NCI-H774 (cell line): ENCODE measurements at places on chromosomes 2 and 18.

DNA sequence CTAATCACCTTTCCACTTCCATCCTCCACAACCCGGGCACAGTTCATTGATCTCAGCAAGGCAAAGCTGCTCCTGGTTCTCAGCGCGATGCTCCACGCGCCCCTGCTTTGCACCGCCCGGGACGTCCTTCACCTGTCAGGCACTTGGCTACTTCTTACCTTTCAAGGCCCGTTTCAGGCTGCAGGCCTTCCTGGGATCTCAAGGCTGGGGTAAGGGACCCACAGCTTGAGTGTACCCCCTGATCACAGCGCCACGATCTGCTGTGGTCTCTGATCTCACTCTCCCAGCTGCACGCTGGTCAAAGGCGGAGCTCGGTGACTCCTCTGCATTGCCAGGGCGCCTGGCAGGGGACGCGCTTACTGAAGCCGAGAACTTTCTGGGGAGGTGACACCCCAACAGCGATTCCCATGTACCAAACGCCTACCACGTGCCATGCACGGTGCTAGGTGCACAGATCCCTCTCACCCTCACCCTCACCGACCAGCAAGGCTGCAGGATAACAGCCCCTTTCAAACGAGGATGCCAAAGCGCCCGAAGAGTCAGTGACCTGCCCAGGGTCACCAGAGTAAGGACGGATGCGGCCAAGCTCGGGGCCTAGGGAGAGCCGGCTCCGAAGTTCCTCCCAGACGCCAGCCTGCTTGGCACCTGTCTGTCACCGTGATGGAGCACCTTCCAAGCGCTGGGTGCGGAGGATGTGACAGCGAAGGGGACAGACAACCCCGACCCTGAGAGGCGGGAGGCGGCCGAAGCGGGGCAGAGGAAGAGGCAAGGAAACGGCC lies 818 bp downstream of the ITGB1BP1 start:
- peak; percentile 41 for DNase-seq

- DNase-seq = no peak
These were observed 7.7 kb downstream of the IGFBP5 start for GRCh38 chr2:216687646-216688045.

DNA sequence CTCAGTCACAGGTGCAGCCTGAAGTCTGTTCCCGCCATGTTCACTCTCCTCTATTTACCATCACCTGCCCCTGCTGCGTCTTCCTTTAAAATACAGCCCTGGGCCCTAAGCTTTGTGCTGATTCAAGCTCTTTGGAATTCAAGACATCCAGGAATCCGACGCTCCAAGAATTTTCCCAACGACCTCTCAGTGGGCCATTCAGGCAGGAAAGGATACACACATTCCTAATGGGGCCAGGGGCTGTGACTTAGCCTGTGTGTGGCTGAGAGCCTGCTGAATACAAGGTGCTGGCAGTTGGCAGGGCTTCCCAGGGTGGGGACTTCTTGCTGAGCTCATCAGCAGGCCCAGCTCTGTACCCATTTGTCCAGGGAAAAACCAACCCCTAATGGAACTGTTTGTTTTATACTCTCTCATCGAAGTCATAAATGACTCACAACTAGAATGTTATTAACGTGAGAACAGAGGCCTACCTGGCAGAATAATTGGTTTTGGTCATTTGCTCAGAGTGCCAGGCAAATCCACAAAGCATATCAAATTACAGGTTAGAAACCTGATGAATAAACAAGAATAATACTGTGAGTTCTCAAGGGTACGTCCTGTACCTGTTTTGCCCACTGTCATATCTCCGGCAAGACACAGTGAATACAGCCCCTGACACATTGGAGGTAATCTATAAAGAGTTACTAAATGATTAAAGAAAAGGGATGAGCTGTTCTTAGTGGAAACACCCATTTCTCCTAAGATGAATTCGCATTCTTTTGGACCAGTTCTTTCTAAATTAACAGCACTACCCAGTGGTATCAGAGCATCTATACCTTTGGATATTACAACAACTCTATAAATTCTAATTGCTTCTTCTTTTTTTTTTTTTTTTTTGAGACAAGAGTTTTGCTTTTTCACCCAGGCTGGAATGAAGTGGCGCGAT lies 12.6 kb upstream of the KCMF1 start:
- DNase-seq = peak; percentile 75

GRCh38 chr2:196590286-196590685 lies 49.2 kb upstream of the CCDC150 start:
- DNase-seq = no peak

DNA sequence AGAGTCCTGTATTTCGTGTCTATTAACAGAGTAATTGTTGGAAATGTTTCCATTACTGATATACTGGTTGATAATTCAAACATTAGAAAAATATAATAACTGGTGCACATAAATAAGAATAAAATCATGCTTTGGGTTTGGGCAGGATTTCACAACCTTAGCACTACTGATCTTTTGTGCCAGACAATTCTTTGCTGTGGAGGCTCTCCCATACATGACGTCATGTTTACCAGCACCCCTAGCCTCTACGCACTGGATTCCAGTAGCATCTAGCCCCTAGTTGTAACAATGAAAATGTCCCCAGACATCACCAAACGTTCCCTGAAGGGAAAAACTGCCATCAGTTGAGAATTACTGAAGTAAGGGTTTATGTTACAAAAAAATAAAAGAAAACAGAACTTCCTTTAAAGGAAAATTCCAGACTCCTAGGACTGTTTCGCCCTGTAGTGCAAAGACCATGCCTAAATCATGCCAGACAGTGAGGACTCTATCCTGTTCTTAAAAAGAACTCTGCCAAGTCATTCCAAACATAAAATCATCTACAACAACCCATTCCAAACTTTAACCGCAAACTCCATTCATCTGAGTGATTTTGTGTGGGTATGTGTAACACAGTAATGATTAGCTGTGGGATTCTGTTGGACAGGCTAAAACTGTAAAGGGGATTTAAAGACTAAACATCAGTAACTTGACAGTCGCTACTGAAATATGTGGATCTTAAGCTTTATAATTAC lies 313.4 kb upstream of the CCDC68 start:
- no peak for DNase-seq

DNA sequence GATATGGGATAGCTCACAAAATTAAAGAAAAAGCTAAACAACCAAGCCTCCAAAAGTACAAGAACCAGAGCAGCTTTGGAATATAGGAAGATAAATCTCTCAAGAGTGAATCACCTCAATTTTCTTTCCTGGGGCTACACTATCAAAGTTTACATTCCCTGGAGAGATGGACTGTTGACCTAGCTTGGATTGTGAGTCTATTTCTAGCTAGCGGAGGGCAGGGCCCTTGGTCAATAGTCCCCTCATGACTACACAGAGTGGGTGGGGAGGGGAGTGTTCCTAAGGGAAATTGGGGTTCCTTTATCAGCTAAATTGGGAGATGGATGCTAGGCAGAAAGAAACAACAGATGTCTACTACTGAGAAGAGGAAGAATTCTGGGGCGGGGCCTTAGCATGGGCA lies 29.9 kb upstream of the EIF2AK3 start:
- DNase-seq = no peak

DNA sequence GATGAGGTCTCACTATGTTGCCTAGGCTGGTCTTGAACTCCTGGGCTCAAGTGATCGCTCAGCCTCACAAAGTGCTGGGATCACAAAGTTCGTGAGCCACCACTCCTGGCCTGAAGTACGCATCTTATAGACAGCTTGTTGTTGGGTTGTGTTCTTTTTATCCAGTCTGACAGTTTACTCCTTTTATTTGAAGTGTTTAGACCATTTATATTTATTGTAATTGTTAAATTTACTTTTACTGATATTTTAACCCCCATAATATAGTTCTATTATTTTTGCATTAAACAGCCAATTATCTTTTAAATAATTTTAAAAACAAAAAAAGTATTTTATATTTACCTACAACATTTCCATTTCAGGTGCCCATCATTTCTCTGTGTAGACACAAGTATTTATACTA lies 303.0 kb upstream of the HDAC4 start:
- DNase-seq = no peak

- no peak for DNase-seq
These were observed 46.9 kb downstream of the INPP5D start for GRCh38 chr2:233107011-233107410.

DNA sequence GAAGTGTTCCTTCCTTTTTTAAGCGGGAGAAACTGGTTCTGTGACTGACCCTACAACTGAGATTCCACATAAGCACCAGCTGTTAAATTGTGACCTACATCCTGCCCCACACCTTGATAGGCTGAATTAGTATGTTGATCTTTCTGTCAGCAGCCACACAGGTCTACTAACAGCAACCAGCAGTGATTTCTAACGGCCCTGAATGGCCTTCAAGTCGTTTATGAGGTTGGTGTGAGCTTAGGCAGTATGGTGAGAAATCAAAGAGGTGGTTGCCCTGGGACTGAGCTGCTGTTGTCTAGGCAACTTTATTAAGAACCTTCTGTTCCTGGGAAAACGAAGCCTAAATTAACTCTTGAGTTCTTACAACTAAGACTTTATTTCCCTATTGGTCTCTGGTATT lies 197.2 kb upstream of the FSHR start:
- peak; percentile 6 for DNase-seq

DNA sequence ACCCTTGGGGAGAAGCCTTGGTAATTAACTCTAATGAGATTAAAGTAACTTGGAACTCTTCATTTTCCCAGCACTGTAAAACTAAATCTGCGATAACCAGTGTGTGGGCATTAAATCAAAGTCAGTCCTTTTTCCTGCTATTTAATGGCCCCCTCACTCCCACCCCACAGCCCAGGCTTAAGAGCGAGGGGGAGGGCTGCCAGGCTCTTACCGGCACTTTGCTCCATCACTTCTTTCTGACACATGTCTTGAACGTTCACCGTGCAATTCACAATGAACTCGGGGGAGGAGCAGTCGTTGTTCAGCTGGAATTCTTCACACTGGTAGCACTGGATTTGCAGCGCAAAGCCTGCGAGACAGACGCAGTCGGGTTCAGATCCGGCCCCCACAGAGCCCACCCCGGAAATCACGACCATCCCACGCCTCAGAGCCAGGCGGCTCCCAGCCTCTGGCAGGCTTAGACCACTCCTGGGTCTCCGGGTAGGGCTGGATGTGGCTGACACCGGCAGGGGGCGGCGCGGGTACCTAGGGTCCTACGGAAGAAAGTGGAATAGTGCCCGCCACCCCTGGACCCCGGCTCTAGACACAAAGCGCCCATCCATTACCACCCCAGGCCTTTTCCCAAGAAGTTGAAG lies 1.7 kb downstream of the LYPD1 start:
- DNase-seq = no peak
